ENCODE measurements at places on chromosomes 7 and 10.

DNA sequence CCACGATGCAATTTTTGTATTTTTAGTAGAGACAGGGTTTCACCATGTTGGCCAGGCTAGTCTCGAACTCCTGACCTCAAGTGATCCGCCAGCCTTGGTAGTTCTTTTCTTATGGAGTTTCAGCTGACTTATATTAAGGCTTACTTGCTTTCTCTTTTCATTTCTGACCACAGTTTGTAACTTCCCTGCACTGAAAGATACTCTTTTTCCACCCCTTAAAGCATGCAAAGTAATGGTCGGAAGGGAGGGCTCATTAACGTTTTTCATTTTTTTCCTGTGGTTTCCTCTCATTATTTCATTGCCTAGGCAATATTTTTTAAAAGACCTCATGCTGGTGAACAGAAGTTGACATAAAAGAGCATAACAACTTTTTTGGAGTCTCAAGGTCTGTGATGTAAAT is 27.0 kb downstream of the ADRB1 start:
- DNase-seq: no peak

DNA sequence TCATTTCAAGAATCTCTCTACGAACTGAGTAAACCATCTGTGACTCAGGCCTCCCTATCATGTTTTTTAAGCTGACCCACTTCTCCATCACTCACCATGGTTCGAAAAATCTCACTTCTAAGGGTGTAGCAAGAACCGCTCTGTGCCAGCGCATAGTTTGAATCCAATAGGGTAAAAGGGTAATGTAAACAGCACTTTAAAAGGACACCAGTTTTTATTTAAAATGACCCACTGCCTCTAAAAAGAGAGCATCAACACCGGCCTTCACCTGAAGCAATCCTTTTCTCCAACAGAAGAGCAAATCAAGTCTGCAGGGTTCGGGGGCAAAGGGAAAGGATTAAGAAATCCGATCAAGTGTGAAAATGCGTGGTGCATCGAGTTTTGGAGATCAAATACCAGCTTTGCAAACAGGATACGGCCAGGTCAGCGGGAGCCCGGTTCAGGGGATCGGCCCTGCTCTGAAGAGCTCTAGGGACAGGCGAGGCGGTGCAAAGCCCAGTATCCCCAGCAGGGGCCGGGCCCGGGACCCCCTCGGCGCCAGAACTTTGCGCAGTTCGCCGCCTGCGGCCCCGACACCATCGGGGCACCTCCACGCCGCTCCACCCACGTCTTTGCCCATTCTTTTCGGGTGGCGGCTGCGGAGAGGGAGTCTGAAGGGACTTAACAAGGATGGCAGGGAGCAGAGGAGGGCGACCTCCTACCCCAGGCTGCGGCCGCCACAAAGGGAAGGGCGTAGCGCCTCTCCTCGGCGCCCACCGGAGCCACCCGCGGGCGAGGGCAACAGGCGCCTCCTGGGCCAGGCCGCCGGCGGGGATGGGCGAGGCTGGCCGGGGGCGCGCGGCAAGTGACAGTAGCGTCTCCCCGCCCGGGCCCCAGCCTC is 842 bp downstream of the NMT2 start:
- no peak for DNase-seq

DNA sequence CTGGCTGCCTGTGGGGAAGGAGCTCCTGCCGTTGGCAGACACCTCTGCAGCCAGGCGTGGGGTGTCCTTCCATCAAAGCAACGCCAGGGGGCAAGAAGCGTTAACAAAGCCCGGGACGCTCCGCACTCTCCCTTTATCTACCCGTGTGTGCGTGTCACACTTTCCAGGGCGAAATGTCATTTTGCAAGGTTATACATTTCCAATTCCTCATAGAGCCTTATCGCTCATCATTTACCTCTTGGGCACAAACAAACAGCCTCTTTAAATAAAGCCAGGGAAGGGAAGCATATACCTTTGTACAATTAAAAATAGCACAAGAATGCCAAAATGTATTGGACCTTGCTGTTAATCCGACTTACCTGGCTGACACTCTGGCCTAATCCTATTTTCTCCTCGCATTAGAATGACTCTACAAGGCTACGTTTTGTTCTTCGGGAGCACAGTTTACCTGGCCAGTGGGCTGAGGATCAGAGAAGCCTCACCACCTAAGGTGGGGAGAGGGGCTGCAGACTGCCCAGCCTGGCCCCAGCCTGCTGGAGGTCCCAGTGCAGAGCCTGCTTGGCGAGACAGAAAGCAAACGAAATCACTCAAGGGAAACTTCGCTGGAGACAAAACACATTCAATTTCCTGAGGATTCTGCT is 77.6 kb upstream of the EN2 start:
- peak; percentile 7 for DNase-seq

- no peak for DNase-seq
Observed at GRCh38 chr7:139538881-139539635, 15.6 kb downstream of the CLEC2L start.

DNA sequence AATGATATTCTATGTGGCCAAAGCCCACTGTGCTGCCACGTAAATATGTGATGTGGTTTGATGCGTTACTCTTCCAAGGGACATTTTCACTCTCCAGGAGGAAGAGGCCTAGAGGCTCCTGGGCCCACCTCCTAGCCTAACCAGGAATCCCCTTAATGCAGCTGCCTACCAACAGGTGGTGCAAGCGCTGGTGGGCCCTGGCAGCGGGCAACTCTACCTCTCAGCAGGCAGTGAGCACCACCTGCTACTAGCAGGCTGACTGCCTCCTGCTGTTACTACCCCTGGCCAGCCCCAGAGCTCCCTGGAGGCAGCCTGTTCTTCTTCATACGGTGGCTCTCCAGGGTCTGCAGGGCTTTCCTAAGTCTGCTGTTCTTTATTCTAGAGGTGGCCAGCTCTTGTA is 62.8 kb downstream of the CDH23 start:
- DNase-seq: no peak

- peak; percentile 13 for DNase-seq
Observed at GRCh38 chr7:1664711-1665548, 5.1 kb upstream of the ELFN1 start.

- no peak for DNase-seq
Observed at GRCh38 chr10:62726142-62726541, 78.4 kb upstream of the ADO start.

GRCh38 chr10:17764142-17764541 is 12.1 kb downstream of the TMEM236 start:
- no peak for DNase-seq

DNA sequence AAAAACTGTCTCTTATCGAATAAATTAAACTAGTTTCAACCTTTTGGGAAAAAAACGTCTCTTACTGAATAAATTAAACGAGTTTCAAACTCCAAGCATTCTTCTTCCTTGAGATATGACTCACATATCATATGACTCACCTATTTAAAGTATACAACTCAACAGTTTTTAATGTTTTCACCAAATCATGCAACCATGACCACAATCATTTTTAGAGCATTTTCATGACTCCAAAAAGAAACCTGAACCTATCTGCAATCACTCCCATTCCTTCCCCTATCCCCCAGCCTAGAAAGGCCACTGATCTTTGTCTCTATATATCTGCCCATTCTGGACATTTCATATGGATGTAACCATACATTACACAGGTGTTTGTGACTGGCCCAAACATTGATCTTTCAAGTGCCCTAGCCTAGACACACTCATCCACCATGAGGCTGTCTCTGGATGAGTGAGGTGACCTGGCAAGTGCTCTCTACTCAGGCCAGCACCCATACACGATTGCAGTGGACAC is 115.3 kb downstream of the PIP4K2A start:
- no peak for DNase-seq

DNA sequence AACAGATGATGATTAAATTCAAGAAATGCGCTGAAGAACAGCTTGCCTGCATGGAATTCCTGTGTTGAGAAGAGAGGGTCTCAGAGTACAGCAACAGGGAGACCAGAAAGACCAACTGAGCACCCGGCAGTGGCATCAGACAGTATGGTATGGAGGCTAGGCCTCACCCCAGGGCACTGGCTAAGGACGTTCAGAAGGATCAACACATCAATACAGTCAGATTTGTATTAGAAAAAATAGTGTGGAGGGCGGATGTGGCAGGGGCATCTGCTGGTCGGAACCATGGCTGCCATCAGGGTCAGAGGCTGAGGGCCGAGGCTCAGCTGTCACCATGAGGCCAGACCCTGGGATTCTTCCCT is 142.1 kb downstream of the ADARB2 start:
- no peak for DNase-seq

DNA sequence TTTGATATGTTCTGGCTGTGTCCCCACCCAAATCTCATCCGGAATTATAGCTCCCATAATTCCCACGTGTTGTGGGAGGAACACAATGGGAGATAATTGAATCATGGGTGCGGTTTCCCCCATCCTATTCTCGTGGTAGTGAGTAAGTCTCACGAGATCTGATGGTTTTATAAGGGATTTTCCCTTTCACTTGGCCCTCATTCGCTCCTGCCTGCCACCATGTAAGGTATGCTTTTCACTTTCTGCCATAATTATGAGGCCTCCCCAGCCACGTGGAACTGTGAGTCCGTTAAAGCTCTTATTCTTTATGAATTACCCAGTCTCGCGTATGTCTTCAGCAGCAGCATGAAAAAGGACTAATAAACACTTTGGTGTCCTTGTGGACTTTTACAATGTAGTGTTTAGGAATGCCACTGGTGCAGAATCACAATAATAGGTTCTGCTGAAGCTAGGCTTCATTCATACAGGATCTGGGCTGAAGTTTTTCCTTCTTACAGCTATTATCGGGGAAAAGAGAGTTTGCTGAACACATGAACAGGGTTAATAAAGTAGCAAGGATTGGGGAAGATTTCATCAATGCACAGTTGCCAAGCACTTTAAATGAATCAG is 74.3 kb downstream of the CPED1 start:
- DNase-seq: no peak
